Activated naive CD4-positive, alpha-beta T cell treated with anti-CD3 and anti-CD28 coated beads for 36 hours (primary cell): ENCODE measurements at places on chromosomes 3 and 15.
A peak's percentile ranks its signal among the peaks of the same experiment; 100 is the strongest.

DNA sequence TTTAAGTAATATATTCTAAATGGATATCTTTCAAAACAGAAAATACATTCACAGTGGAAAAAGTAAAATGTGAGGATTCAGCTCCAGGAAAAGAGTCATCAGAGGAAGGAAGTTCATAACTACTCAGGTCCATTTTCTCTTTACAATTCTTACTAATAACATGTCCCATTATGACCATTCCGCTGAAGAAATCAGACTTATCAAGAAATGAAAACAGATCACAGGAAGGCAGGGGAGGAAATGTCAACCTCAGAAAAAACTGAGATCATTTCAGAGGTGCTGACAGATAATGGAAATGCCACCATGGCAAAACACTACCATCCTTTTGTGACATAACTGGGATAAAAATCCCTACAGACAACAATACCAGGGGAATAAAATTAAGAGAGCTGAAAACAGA is 139.5 kb downstream of the MAGI1 start:
- DNase-seq, result no peak

GRCh38 chr3:187288131-187288854 is 3.2 kb downstream of the MASP1 start:
- DNase-seq, result no peak

DNA sequence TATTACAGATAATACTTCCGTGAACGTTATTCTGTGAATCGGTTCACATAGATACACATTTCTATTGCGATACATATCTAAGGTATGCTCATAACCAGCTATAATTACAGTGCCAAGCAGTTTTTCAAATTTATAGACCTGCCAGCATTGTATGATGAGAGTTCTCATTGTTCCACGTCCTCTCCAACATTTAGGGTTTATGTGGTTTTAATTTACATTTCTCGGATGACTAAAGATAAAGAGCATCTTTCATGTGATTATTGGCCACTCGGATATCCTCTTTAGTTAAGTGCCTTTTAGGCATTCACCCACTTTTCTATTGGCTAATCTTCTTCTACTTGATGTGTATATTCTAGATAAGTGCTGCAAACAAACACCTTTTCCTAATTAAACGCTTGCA is 134.7 kb upstream of the CCDC54 start:
- no peak for DNase-seq

GRCh38 chr15:42595626-42596240 is 20.3 kb downstream of the STARD9 start:
- DNase-seq, result no peak

GRCh38 chr3:160052385-160053047 is 63.9 kb downstream of the IL12A start:
- DNase-seq, result no peak

- DNase-seq, result no peak
Measured at GRCh38 chr15:62089616-62090015, 22.8 kb downstream of the C2CD4A start.

DNA sequence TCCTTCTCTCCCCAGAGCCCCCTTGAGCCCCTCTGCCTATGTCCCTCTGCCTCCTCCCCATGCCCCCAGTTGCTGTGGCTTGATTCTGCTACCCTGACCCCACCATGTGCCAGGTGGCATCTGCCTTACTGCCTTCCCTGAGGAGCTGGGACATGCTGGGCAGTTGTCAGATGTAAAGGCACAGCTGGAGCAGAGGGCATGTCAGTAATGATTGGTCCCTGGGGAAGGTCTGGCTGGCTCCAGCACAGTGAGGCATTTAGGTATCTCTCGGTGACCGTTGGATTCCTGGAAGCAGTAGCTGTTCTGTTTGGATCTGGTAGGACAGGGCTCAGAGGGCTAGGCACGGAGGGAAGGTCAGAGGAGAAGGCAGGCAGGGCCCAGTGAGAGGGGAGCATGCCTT is 3.5 kb upstream of the PPCDC start:
- DNase-seq, result no peak

DNA sequence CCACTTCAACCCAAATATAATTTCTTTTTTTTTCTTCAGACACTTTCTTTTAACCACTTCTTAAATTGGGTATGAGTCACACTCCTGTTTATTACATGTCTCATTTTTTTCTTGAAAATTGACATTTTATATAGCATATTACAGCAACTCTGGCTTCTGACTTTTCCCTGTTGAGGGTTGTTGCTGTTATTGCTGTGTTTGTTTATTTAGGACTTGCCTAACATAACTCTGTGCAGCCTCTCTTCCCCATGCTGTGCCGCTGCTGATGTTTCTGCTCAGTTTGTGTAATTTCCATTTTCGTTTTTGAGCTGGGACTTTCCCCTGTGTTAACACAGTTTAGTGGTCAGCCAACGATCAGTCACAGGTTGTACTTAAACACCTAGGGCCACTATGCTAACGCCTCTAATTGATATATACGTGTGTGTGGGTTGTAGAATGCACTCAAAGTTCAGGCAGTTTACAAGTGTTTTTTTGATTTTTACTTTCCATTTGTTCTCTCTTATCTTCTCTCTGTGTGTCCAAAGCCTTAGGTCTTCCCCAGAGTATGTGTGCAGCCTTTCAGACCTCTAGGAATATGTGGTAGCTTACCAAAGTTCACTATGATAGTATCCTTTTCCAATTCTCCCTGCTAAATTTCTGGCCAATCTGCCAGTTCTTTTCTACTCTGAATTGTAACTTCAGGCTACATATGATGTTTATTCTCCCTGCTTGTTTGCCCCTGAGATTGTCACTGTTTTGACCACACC is 337.2 kb downstream of the ZBTB20 start:
- DNase-seq, result peak; percentile 6
